H4 (cell line): ENCODE measurements at places on chromosomes 4 and X. TPM values are rescaled to one million over a fixed set of nuclear protein-coding genes. Genes with fewer than 3 reads are reported as not detected.

The DYNLT3 gene
- 35.0 and 43.4 TPM in 2 replicates for total RNA-seq

GRCh38 chr4:4606321-4606720 is 64.5 kb upstream of the STX18 start:
- DNase-seq, result peak; percentile 70

The CTAG1B gene
- total RNA-seq, result not detected in 2 replicates

DNA sequence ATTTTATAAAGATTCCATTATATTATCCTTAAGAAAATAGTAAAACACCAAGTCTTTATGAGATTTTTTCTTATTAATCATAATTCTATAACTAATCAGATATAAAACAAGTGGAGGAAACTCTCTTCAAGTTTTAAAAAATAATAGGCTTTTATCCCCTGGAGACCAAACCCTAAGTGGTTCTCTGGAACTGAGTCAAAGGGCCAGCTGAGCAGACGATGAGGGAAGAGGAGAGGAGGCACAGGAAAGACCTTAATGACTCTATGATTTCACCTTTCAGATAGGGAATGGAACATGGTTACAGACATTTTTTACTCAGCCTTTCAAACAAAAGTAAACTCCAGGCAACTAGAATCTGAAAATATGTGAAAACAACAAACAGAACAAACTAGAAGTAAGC is 201.8 kb downstream of the SLC39A8 start:
- DNase-seq, result no peak

The SSX2B gene
- total RNA-seq, result 2.3 and 2.7 TPM in 2 replicates

GRCh38 chr4:39169426-39169825 is 12.9 kb upstream of the WDR19 start:
- peak; percentile 29 for DNase-seq

DNA sequence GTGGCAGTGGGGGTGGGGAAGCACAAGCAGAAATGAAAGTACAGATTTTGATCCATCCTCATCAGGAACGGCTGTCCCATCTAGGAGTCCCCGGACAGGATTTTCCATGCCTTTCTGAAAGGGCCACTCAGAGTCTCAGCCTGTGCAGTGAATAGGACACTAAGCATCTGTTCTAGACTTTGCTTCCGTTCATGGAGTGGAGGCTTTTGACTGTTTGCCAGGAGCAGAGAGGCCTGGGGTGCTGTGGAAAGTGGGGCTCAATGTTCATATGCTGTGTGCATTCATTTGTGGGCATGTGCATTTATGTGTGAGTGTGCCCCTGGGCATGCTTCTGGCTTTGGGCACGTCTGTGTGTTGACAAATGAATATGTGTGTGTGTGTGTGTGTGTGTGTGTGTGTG is 25.6 kb upstream of the MAMLD1 start:
- DNase-seq, result no peak

GRCh38 chrX:5681159-5681558 is 547.5 kb downstream of the NLGN4X start:
- DNase-seq, result peak; percentile 41

DNA sequence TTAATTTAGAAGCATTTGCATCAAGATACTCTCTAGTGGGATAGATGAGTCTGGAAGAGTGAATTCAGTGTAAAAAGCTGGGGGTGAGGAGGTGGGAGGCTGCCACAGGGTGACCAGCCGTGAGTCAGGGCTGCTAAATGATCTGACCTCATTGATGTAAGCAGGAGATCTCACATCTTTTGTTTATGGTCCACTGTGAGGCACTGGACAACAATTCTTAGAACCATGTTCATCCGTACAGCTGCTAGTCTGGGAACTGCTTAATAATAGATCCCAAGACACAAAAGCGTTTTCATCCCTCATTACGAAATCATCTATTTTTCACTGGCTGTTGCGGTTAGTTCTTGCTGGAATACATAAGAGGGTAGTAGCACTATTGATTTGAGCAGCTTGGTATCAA is 14.1 kb downstream of the KLF3 start:
- DNase-seq, result no peak

GRCh38 chr4:176780995-176781738 is 11.6 kb downstream of the VEGFC start:
- DNase-seq, result no peak

DNA sequence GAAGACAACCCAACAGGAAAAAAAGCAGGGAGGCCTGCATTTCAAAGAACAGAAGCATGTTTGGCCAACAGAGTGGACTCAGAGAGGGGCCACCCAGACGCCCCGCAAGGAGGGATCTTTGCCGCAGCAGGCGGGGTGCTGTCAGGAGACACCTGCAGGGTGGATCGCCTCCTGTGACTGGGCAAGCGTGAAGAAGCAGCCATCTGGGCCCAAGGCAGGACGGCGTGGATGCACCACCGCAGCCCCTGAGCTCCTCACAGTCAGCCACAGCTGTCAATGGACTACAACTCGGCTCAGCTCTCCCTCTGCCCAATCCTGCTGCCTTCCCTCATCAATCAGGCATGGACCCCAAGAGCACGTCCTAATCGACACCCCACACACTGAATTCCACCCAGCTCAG is 32.0 kb upstream of the MAN2B2 start:
- no peak for DNase-seq

DNA sequence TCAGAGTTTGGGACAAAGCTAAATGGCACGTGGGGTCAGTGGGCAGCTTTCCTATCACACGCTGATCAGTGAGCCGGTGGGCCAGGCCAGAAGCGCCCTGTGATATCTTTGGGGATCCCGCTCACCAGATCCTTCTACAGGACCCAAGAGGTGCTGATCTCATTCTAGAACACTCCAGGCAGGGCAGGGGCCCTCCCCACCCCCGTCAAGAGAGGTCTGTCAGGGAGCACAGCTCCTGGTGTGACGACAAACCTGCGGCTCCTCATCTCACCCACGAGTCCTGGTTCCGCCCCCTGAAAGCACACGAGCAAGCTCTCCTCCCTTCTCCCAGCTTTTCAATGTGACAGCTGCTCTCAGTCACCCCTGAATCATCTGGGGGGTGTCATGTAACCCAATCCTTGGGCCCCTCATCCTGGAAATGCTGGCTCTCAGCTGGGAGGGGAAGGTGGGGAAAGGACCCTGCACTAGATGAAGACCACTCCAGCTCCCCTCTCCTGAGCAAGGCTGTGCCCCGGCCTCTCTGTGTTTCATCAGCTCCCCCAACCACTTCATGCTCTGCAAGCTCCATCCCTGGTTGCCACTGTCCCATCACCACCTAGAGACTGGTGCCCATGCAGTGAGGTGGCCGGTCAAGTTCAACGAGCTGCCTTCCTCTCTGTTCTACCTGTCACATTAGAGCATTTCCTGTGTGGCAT is 4.6 kb downstream of the HCFC1 start:
- no peak for DNase-seq

The NRK gene
- total RNA-seq, result 0.02 and 0.06 TPM in 2 replicates

- peak; percentile 7 for DNase-seq
Measured at GRCh38 chr4:100977746-100978397, 369.5 kb downstream of the PPP3CA start.

- DNase-seq, result no peak
Measured at GRCh38 chrX:150143721-150144440, 205.6 kb upstream of the EOLA2 start.

DNA sequence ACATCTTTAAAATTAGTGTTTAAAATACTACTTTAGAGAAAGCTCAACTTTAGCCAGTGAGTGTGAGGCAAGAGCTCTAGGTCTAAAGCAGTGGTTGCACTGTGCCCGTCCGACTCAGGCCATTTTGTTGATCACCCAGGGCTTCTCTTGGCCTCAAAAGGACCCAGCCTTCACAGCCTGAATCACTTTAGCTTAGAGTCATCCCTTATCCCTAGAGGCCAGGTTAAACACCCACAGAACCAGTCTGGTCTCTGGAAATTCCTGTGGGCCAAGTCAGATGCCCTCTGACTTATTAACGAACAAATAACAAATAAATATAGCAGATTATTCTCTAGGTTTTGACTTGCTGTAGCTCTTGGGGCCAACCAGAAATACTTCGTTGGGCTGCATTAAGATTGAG is 102.3 kb downstream of the WWC2 start:
- no peak for DNase-seq

The RASGEF1B gene
- 0.25 and 1.1 TPM in 2 replicates for total RNA-seq

DNA sequence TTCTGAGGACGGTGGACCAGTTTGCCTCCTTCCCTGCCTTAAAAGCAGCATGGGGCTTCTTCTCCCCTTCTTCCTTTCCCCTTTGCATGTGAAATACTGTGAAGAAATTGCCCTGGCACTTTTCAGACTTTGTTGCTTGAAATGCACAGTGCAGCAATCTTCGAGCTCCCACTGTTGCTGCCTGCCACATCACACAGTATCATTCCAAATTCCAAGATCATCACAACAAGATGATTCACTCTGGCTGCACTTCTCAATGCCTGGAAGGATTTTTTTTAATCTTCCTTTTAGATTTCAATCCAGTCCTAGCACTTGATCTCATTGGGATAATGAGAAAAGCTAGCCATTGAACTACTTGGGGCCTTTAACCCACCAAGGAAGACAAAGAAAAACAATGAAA is 255.3 kb downstream of the RAPGEF2 start:
- DNase-seq, result no peak

DNA sequence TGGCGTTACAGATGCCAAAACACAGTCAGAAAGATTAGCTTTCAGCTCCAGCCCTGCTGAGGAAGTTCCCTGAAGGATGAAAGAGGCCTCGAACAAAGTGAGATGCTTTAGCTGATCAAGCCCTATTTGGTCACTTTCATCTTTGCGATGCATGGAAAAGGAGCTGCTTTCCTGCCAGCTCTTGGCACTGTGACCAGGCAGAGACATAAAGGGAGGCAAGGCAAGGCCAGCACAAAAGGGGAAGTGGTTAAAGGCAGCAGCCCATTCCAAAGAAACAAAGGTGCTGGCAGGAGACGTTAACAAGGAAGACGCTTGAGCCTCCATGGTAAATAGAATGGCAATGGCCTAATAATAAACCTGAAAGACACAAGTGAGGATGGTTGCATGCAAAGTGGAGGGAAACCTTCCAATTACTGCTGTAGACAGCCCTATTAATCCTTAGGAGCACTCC is 617.1 kb upstream of the INTU start:
- DNase-seq, result no peak

DNA sequence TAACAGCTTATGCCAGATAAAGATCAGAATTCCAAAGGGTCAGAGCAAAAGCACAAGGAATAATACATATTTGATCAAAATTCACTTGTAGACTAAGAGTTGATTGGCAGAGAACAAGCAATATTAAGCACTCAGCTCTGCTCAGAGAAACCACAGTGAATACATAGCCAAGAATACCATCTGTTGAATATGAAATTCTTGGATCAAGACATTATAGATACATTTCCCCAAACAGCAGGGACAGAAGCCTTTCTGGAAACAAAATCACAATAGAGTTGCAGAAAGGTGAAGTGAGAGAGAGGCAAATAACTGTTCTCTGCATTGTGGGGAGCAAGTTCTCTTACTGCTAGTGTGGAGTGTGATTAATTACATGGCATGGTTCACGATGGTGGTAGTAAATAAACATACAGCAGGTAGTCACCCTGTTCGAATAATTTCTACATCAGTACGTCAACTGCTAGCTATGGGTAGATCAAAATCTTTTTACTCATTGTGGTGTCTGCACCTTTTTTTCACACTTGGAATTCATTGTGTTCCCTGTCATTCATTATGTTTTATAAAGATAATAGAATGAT is 366.7 kb downstream of the PCDH7 start:
- no peak for DNase-seq

The HTR2C gene
- total RNA-seq, result not detected in 2 replicates

The CSN1S1 gene
- not detected in 2 replicates for total RNA-seq

The NUDT10 gene
- total RNA-seq, result 11.6 and 14.6 TPM in 2 replicates

The DSPP gene
- total RNA-seq, result not detected in 2 replicates

The CXCL9 gene
- not detected in 2 replicates for total RNA-seq

- DNase-seq, result no peak
Measured at GRCh38 chrX:13050151-13050550, 5.7 kb upstream of the FAM9C start.

GRCh38 chrX:131988236-131988635 is 34.9 kb upstream of the STK26 start:
- no peak for DNase-seq

The PABPC1L2A gene
- total RNA-seq, result not detected in 2 replicates

DNA sequence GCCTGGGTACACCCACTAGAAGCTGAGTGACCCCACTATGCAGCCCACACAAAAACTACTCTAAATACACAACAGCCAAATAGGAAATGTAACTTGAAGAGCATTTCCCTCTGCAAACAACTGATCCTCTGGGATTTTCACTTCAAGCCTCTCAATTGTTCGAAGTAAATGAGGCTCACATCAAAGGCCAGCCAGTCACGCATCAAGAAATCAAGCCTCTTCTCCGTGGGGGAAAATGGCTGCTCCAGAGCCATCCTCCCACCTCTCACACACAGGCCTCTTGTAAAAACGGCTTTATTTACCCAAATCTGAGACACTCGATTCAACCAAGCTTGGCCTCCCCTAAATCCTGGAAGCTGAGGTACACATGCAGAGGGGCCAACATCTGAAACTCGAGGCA is 14.3 kb downstream of the PCDH19 start:
- DNase-seq, result no peak

The PCYT1B gene
- 0.10 and 0.46 TPM in 2 replicates for total RNA-seq

DNA sequence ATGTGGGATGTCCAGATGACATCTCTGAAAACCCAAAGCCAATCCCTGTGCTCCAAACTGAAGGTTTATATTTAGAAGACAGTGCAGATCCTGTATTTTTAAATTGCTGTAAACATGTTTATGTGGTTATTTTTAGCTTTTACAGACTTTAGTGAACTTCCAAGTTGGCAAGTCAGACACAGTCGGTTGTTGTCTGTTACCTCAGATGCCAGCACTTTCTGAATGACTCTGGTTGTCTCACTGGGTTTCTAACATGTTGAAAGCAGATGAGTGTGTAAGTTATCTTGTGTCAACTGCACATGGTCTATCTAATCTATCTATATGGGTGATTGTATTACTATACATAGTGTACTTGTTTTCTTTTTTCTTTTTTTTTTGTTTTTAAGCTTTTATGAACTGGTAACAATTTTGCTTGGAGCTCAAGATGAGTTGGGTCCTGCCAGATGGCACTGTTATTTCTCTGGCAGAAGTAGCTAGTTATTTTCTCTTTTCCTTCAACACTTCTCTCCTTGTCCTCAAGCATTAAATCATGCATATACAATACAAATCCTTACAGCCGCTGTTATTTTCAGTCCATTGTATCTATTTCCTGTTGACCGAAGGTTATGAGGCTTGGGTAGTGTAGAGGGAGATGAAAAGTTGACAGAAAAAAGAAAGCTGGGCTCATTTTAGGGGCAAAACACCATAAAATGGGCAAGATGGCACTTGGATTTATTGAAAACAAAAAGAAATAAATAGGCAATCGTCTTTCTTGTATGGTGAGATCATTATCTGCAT is 66.3 kb downstream of the GAB1 start:
- no peak for DNase-seq

GRCh38 chr4:101252721-101253120 is 94.6 kb downstream of the PPP3CA start:
- no peak for DNase-seq
